Liver (tissue), 10 donors: ENCODE measurements at places on chromosomes 16 and 17. TPM values are rescaled to one million over a fixed set of nuclear protein-coding genes. Genes with fewer than 3 reads are reported as not detected.

Gene PRKCB
- 1.6 TPM for polyA plus RNA-seq

GRCh38 chr16:78705694-78706093 is 606.2 kb downstream of the WWOX start:
- no peak overlapping the region for H3K4me3 ChIP-seq
- H3K27ac ChIP-seq, result no peak overlapping the region
- no peaks in the 10 kb centered on the region for H3K4me1 ChIP-seq
- no peak for DNase-seq
- H3K36me3 ChIP-seq, result no peaks in the 10 kb centered on the region

Gene KRTAP17-1
- not detected for polyA plus RNA-seq

Gene RPS15A
- 349 TPM for polyA plus RNA-seq

Gene EVPLL
- 0.44 TPM for polyA plus RNA-seq

Gene KRTAP16-1
- not detected for polyA plus RNA-seq
